ENCODE measurements at places on chromosomes 3 and 15.

DNA sequence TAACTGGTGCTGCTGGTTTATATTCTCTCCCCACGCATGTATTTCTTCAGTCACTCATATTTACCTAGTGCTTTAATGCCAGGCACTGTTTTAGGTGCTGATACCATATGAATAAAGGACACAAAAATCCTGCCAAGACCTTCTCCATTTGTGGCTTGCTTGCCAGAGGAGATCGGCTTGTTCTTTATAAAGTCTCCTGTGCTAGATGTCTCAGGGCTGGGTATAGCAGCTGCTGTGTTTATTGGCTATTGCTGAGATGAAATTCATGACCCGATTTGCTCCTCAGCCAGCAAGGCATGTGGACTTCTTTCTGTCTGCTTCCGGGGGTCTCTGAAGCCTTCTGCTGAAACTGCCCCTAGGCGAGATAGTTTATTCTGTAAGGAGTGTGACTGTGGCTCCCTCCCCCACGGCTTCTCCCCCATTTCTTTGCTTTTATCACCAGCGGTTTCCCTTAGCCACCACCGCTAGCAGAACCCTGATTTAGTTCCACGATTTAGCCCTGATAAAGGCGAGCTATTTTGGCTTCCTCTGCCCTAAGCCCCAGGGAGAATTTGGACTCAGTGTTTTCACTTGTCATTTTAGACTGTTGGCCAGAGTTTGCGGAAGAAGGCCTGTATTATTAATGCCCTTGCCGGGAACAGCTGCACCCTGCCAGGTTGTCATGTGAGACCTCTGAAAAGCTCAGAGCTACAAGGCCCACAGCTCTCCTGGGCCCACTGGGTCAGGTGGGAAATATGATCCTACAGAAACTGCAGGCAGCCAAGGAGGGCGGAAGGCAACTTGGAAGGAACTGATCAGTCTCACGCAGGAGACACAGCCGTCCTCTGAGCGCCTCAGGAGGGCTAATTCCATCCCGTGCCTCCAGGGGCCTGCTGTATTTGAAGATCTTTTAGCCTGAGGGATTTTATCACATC lies 46.8 kb downstream of the ST6GAL1 start:
- DNase-seq = no peak

GRCh38 chr15:52228921-52229320 lies 37.7 kb upstream of the GNB5 start:
- DNase-seq = no peak

DNA sequence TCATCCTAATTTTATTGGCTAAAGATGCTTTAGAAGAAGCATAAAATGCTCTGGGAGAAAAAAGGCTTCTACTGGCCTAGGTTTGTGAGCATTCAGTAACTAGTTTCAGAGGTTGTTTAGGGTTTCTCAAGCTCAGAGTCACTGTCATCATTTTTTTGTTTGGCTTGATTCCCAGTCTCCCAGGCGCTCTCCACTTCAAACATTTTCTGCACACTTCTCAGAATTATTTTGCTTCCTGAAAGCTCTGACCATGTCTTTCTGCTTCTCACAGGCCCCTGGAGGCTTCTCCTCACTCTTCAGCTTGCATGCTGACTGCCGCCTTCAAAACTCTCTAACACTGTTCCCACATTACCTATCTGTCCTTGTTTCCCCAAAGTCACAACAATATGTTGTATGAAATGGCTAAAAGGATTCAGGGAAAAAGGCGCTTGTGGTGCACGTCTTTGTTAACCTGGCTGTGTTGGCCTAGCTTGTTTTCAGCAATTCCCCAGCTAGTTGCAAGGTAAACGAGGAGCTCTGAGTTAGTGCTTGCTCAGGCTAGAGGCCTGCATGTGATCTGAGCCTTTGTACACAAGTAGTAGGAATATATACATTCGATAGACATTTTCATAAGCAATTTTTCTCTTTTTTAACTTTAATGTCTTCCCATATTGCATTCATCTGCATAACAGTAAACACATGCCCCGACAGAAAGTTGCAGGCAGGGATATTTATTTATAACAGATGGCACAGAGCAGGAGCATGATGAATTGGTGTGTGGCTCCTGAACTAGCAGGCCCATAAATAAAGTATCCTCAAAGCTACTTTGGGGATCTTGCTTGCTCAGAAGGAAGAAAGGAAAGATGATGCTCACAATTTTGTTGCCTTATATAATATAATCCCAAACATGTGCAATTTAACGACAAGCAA lies 129.2 kb upstream of the DPH6 start:
- peak; percentile 72 for DNase-seq

DNA sequence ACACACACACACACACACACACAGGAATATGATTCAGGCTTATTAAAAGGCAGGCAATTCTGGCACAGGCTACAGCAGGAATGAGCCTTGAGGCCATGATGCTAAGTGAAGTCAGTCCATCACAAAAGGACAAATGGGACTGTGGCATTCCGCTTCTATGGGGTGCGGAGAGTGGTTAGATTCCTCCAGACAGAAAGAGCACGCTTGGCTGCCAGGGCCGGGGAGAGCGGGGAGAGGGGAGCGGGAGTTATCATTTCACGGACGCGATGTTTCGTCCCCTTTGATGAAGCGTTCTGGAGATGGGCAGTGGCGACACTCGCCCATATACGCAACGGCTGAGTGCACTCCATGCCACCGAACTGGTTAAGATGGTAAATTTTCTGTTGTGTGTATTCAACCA lies 58.5 kb upstream of the FAM174B start:
- DNase-seq = peak; percentile 39

DNA sequence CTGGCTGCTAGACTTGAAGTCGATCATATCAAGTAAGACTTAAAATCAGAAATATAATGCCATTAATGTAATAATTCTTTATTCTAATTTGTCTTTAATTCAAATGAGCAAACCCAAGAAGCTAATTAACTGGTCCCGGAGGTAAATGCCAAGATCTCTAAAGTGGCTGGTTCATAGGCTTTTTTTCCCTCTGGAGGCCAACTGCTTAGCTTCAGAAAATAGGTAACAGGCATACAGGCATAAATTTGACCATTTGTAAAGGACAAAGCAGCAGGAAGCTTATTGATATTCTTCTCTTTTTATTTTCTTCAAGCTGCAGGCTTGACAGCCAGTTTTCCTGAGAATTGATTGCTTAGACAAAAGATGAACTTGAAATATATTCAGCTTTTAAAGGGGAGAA lies 158.6 kb upstream of the RAP2B start:
- no peak for DNase-seq

DNA sequence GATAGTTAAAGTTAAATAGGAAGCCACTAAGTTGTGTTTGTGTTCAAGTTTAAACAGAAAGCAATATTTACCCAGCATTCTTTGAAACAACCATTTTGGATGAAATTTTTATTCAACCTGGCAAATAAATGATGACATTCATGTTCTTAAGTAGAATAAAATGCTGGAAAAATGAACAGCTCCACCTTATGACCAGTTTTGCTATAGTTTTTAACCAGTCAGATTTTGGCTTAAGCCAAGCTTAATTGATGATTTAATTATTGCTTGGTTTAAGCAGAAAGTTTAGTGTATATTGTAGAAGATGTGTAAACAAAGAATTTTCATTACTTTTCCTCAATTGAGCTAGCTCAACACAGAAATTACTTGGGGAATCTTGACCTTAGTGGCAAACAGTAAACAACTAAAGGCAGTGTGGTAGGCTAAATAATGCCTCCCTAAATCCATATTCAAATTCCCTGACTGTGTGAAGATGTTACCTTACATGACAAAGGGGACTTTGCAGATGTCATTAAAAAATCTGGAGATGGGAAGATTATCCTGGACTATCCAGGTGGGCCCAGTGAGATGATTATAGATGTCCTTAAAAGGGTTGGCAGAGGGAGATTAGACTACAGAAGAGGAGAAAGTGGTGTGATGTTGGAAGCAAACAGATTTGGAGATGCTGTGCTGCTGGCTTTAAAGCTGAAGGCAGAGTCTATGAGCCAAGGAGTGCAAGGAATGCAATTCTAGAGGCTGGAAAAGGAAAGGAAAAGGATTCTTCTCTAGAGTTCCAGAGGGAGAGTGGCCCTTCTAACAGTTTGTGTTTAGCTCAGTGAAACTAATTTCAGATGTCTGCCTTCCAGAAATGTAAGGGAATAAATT lies 448.6 kb upstream of the GOLIM4 start:
- peak; percentile 0 for DNase-seq

DNA sequence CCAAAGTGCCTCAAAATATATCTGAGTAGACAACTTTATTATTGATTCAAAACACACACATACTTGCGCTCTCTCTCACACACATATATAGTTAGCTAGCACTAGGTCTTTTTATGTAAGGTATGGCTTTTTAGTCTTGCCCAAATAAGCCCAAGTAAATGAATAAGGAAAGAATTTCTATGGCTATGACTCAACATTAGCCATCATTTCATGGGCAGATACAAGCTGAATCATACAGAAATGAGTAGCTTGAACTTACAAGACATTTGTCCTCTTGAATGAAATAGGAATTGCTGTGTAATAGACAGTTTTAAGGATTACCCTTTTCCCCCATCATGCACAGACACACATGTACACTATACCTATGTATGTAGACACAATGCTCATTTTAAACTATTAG lies 4.9 kb downstream of the CADPS start:
- no peak for DNase-seq

GRCh38 chr3:108501535-108501934 lies 8.9 kb downstream of the MYH15 start:
- DNase-seq = no peak

GRCh38 chr3:177495566-177495965 lies 298.3 kb upstream of the TBL1XR1 start:
- DNase-seq = no peak

DNA sequence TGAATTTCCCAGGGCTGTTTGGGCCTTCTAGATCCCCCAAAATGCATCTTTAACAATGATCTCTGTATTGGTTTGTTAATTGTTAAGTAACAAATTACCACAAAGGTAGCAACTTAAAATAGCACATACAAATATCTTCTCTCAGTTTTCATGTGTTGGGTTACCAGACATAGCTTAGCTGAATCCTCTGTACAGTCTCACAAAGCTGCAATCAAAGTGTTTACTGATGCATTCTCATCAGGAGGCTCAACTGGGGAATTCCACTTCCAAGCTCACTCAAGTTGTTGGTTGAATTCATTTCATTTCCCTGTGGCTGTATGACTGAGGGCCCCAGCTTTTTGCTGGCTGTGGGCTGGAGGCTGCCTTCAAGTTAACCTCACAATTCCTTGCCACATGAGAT lies 297.6 kb downstream of the RPLP1 start:
- no peak for DNase-seq

DNA sequence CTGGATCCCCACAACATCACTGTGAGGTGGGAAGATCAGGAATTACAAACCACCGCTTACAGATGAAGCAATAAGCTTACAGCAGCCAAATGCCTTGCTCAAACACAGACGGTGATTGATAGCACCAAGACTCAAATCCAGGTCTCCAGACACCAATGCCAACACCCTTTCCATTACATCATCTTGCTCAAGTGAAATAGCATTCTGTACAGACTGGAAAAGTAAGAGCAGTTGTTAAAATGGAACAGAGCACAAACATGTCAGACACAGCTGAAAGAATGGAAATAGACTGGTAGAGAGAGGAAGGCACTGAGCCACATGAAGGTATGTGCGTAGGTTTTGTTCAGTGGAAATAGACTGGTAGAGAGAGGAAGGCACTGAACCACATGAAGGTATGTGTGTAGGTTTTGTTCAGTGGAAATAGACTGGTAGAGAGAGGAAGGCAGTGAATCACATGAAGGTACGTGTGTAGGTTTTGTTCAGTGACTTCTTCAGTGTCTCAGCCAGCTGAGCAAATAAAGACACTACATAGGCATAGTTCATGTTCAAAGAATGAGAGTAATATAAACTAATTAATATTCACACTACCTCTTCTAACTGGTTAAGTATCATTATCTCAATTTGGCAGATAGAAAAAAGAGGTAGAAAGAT lies 15.6 kb downstream of the CLDN1 start:
- no peak for DNase-seq

- DNase-seq = no peak
Observed at GRCh38 chr15:65330934-65331645, 26.6 kb downstream of the RNU5B-1 start.

DNA sequence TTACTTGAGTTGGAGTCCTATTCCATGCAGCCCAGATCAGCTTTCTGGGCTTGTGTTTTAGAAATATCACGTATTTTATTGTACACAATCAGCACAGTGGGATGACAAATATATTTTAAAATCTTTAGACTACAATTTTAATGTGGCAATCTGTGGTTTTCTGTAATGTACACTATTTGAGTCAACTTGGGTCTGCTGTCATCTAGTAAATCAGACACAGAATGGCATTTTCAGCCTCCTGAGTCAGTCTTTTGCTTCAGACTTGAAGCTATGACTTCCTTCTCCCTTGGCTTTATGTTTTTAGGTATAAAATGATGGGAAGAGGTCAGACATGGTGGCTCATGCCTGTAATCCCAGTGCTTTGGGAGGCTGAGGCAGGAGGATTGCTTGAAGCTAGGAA lies 232.1 kb downstream of the NECTIN3 start:
- DNase-seq = no peak

GRCh38 chr15:37792351-37792750 lies 142.1 kb upstream of the TMCO5A start:
- no peak for DNase-seq

- DNase-seq = no peak
Observed at GRCh38 chr3:126380011-126380768, 14.5 kb upstream of the CFAP100 start.

DNA sequence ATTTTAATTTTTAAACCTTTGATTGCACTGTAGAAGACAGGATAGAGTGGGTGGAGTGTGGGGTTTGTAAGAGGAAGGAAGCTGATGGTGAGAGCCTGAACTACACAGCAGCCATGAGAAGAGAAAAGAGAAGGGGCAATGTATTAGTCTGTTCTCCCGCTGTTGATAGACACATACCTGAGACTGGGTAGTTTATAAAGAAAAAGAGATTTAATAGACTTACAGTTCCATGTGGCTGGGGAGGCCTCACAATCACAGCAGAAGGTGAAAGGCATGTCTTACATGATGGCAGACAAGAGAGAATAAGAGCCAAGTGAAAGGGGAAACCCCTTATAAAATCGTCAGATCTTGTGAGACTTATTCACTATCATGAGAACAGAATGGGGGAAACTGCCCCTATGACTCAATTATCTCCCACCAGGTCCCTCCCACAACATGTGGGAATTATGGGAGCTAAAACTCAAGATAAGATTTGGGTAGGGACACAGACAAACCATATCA lies 37.3 kb downstream of the STARD5 start:
- no peak for DNase-seq

GRCh38 chr3:118577055-118577777 lies 457.4 kb downstream of the IGSF11 start:
- no peak for DNase-seq

- no peak for DNase-seq
Observed at GRCh38 chr15:88401251-88401995, 65.8 kb downstream of the MRPL46 start.

DNA sequence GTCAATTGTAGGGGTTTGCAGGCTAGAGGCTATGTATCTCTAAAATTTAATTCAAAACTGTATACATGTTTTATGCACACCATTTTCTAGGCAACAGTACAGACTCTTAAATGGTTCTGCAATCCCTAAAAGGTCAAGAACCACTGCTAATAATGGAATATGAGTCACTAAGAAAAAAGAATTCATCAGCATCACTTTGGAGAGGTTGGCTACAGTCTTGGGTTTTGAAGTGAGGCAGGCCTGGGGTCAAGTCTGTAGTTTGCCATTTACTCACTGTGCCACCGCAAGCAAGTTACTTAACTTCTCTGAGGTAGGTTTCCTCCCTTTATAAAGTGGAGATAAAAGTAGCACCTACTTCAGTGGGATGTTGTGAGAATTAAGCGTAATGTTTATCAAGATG lies 33.7 kb downstream of the THRB start:
- no peak for DNase-seq

GRCh38 chr3:143644370-143645089 lies 203.7 kb downstream of the SLC9A9 start:
- peak; percentile 82 for DNase-seq

Data from dermis microvascular lymphatic vessel endothelial cell (primary cell).